ENCODE measurements at places on chromosomes 2 and 18. TPM values are rescaled to one million over a fixed set of nuclear protein-coding genes. Genes with fewer than 3 reads are reported as not detected.

The PSMD14 gene
- 13.2 TPM for total RNA-seq

DNA sequence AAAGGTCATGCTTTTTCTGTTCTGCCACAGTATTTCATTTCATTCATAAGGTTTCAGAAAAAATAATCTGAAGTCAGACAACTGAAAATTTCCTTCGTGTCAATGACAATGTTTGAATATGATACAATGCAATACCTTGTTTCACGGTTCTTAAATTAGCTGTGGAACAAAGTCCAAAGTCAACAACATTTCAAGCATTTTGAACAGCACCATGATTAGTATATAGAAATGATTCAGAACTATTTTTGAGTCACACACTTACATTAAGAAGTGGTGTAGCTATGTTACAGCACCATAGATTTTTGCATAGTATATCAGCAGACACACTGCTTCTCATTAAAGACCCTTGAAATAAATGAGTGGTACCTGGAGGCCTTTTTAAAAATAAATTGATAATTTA is 178.3 kb upstream of the DSEL start:
- H3K4me3 ChIP-seq: no peak overlapping the region
- DNase-seq: no peak
- no peaks in the 10 kb centered on the region for H3K36me3 ChIP-seq
- no peaks in the 10 kb centered on the region for H3K27me3 ChIP-seq
- no peak overlapping the region for H3K27ac ChIP-seq

DNA sequence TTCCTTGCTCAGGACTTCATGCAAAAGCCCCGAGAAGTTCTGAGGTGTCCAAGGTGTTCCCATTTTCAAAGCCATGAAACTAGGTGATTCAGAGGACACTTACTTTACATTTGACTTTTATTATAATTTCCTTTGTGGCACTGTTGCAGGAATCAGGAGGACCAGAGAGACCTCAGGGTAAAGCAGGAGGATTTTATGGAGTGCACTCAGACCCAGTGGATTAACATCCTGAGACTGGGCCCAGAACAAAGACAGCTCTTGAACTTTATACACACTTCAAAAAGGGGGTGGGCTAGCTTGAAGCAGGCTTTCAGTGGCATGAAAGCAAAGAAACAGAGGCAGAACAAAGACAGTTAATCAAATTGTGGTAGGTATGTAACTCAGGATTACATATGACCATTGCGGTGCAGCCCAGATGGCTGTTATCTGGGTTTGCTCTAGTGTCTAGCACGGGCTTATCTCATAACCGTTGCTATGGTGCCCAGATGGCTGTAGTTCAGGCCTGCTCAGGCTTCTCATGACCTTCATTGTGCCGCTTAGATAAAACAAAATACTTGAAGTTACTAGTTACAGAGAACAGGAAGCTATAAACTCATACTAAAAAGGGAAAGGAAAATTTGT is 39.4 kb downstream of the TMEM182 start:
- H3K27ac ChIP-seq: no peak overlapping the region
- no peaks in the 10 kb centered on the region for H3K27me3 ChIP-seq
- DNase-seq: no peak
- H3K4me3 ChIP-seq: no peak overlapping the region

DNA sequence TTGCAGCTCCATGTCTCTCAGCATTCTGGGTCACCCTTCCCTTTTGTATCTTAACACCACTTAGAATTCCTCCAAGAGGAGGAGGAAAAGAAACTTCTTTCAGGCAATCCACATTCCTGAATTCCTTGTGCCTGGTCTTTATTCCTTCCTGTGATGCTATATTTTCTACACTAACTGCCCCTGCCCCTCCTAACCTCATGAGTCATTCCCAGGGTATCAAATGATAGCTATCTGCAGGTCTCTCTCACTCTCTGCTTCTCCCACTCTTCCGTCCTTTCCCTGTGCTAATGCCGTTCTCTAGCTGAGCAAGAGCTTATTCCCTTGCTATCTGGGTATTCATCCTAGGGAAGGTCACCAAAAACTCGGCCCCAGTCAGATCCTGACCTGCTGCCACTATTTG is 395.0 kb upstream of the TCF4 start:
- DNase-seq: no peak
- H3K36me3 ChIP-seq: no peaks in the 10 kb centered on the region
- no peaks in the 10 kb centered on the region for H3K27me3 ChIP-seq
- H3K4me3 ChIP-seq: no peak overlapping the region
- no peaks in the 10 kb centered on the region for H3K4me1 ChIP-seq
- no peak overlapping the region for H3K27ac ChIP-seq

The MAP2 gene
- total RNA-seq: not detected

- H3K4me3 ChIP-seq: peak overlapping the region; percentile 57
- H3K4me1 ChIP-seq: peaks cover 17% of the 10 kb centered on the region
- no peaks in the 10 kb centered on the region for H3K36me3 ChIP-seq
- DNase-seq: peak; percentile 24
- H3K27me3 ChIP-seq: no peaks in the 10 kb centered on the region
Observed at GRCh38 chr2:239399433-239399920, 1.3 kb downstream of the HDAC4 start.

The SLC4A1AP gene
- total RNA-seq: 24.7 TPM

GRCh38 chr2:68340226-68341061 is 20.7 kb upstream of the CNRIP1 start:
- no peak overlapping the region for H3K4me3 ChIP-seq
- H3K4me1 ChIP-seq: no peaks in the 10 kb centered on the region
- no peak for DNase-seq

GRCh38 chr2:20222769-20223406 is 2.0 kb downstream of the SDC1 start:
- no peaks in the 10 kb centered on the region for H3K27me3 ChIP-seq
- H3K4me1 ChIP-seq: no peaks in the 10 kb centered on the region
- DNase-seq: no peak
- H3K27ac ChIP-seq: no peak overlapping the region
- no peak overlapping the region for H3K4me3 ChIP-seq
